Cerebellar cortex (tissue), 1 donor: ENCODE measurements at places on chromosomes 7 and 10.

- no peak for DNase-seq
Observed at GRCh38 chr7:101457001-101457750, 94.5 kb downstream of the COL26A1 start.

DNA sequence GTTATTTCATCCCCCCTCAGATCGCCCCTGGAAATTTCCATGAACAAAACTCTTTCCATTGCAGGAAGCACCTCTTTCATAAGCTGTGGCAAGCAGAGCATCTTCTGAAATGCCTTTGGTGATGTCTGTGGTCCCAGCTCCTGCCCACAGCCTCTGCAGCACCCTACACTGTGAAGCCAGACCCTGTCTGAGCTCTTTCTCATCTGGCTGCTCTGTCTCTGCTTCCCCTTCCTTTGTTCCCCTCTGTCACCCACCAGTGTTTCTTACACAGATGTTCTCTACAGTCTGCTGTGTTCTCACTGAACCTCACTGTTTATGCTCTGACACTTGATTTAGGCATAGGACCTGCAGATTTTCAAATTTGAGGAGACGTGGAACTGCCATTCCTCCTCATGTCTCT, 1.9 kb upstream of the TAS2R39 start:
- no peak for DNase-seq

DNA sequence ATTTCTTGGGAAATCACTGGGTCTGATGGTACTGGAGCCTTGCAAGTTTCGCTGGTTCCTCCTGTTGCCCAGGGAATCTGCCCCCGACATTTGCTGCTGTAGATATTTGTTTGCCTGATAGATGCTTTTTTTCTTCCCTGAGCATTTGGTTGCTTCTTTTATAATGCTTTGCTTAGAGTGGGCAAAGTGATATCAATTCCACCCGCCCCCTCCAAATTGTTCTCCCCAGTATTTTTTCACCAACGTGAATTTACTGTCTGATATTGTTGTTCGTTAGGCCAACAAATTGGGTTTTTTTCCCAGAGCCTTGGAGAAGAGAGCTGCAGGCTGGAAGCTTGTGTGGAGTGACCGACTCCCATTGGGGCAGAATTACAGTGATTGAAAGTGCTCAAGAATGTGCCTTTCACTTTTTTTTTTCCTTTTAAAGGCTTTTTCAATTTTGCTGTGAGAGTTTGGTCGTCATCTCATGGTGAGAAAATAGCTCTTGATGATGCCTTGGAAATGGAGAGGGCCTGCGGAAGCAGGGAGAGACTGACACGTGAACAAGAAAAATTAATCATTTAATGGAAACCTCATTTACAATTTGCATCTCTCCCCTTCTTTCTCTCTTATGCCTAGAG, 2.5 kb downstream of the GRK5 start:
- no peak for DNase-seq

- no peak for DNase-seq
Observed at GRCh38 chr7:113294750-113295149, 176.4 kb upstream of the SMIM30 start.

DNA sequence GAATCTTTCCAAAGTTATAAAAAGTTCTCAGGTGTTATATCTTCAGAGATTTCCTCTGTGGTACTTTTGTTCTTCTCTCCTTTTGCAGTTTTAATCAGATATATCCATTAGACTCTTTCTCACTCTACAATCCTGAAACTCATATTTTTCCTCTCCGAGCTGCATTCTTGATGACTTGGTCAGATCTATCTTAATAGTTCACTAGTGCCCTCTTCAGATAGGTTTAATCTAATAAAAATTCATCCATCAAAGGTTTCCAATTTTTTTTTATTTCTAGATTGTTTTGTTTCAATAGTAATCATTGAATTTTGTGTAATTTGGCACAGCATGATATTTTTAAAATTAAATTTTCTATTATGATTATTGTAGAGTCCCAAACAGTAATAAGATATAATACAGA, 21.8 kb upstream of the DGKB start:
- DNase-seq: no peak

DNA sequence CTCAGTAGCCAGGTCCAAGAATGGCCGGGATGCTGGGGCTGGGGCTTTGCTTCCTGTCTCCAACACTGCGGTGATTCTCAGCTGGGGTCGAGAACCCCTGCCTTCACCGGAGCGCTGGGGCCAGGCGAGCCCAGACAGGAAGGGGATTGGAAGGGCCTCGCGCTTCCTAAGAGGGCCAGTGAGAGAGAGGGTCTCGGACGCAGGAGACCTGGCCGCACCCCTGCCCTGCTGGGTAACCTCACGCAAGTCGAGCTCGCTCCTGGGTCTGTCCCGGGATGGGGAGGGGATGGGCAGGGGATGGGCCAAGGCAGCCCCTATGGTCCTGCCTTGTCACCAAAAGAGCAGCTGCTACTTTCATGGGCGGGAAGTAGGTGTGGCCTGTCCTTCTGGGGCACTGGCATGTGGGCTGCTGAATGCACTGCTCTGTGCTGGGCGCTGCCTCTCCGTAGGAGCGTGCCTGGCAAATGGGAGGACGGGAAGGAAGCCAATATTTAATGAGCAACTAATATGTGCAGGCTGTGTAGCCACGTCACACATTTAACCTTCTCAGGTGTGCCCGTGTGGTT, 20.0 kb downstream of the KCNK18 start:
- DNase-seq: no peak

GRCh38 chr7:39252916-39253315, 275.2 kb downstream of the POU6F2 start:
- DNase-seq: no peak

DNA sequence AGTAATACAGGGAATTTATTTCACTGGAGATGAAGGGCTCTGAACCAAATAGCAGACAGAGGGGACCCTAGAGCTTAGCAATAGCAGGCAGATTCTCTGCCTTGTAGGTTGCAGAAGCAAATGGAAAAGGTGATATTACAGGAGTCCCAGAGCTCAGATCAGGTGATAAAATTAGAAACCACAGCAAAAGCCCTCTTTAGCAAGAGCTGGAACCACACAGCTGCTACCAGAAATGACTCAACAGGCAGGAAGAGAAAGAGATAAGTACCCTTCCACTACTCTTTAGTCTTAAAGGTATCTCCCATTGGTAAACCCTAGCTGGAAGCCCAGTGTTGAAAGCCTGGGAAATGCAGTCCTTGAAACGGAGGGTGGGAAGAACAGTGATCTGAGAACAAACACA, 535.6 kb upstream of the GHITM start:
- DNase-seq: no peak

GRCh38 chr7:50262446-50262845, 42.1 kb upstream of the IKZF1 start:
- DNase-seq: no peak

- DNase-seq: no peak
Observed at GRCh38 chr7:143492799-143493739, 15.4 kb downstream of the TAS2R41 start.

- DNase-seq: no peak
Observed at GRCh38 chr7:124318721-124319450, 286.0 kb upstream of the TMEM229A start.

- DNase-seq: no peak
Observed at GRCh38 chr10:131910663-131911314, 10.0 kb downstream of the PPP2R2D start.

GRCh38 chr7:28955718-28956607, 2.2 kb downstream of the TRIL start:
- DNase-seq: no peak

DNA sequence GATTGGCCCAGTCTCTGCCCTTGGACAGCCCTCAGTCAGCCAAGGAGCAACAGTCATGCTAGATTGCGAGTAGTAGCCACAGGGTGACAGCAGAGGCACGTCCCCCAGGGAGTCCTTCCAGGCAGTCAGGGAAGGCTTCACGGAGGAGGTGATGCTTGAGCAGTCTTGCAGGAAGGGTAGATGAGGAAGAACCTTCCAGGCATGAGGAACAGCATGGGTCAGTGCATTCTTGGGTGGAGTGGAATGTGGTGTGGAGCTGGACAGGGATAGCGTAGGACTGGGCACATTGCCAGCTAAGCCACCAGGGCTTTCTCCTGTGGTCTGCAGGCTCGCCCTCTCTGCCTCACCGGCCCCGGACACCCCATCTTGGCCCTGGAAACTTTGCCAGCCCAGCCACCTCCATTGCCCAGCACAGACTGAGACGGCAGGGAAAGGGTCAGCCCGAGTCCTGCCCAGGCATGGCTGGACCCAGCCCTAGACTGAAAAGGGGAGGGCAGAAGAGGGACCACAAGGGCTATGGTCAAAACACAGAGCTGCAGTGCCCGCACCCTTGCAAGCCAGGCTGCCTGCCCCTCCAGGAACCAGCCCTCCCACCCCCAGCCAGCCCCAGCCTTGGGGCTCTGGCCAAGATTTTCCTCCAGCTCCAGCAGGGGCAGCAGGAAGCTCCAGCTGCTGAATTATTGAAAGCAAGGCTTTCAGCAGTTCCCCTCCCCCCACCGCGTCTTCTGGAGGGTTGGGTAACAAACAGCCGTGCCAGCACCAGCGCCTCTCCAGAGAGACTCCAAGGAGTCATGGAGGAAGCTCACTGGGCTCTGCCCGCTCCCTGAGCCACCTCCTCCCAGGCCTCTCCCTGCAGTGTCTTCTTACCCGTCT, 18.7 kb downstream of the SRRM3 start:
- DNase-seq: no peak

DNA sequence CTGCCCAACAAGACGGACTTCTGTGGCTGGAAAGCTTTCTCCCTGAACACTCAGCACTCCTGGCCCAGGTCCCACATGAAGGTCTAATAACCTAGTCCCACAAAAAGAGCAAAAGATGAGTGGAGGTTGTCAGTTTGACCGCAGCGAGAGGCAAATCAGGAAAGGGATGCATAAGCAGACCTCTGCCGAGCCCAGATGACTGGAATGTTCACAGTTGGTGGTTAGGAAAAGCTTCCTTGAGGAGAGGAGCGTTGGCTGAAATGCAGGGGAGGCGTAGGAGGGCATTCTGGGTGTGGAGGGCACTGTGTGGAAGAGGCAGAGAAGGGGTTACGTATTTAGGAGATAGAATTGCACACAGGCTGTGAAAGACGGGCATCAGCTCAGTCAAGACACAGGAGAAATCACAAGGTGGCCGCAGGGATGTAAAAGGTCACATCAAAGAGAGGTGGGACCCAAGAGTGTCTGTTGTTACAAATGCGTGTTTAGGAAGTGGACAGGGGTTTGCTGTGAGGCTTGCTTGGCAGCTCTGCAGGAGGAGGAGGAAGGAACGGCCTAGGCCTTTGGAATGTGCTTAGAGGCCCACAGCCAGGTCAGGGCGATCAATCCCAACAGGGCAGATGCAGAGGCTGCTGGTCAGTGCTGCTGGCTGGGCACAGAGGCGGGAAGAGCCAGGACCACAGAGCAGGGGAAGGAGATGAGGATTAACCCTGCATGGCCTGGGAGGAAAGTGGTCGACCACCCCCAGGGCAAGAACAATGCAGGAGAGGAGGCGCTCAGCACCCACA, 133.5 kb downstream of the VIPR2 start:
- DNase-seq: no peak

GRCh38 chr10:80266513-80266863, 23.0 kb downstream of the MAT1A start:
- no peak for DNase-seq

DNA sequence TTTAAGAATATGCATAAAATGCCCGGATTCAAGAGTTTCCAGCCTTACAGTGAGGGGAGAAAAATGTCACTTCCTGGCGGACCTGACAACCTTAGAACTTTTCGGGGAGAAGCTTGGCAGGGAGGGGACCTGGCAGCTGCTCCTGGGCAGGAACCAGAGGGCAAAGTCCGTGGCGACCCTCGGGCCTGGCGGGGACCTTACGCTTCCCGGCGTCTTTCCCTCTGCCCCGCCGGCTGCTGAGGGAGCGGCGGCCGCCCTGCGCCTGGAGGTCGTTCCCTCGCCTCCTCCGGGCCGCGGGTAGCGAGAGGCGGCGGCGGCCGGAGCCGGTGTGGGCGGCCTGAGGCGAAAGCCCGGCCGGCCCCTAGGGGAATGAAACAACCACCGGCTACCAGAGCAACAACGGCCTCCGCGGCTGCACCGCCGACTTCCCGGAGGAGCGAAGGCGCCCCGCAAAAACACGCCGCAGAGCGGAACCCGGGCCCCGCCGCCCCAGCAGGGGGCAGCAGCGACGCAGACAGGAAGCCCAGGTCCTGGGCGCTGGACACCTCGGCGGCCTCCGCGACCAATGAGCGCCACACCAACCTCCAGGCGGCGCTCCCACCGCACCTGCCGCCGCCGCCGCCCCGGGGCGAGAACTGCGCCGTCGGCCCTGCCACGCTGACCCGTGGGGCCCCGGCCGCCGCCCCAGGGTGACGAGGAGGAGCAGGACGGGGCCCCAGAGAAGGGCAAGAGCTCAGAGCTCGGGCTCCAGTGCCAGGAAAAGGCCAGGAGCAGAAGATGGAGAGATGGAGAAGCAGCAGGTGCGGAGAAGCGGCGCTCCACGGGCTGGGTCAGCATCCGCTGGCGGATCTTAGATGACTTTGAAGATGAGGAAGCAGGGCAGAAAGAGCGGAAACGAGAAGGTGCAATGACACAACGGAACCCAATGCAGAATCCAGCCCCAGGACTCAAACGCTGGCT, 10.5 kb upstream of the ACSM6 start:
- peak; percentile 63 for DNase-seq

DNA sequence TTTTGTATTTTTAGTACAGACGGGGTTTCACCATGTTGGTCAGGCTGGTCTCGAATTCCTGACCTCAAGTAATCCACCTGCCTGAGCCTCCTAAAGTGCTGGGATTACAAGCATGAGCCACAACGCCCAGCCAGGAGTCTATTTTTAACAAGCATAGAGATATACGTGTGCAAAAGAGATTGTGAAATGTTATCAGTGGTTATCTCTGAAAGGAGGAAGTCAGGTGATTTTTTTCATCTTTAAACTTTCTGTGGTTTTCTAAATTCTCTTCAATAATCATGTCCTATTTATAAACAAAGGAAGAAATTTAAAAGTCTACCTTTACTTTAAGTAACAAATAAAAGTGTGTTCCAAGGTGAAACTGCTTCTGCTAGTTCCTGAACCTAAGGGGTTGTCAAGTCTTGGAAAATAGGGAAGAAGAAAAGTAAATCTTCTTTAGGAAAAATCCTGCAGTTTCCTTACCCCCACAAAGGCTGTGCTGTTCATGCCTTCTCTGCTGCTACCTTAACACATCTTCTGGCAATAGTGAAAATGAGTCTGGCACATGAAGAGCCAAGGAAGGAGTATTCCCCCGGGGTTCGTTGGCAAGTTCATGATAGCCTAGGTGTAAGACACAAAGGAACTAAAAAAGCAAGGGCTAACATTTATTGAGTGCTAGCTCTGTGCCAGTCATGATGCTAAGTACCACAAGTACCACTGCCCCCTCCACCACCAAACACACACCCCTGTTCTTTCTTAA, 51.1 kb downstream of the CYP26A1 start:
- no peak for DNase-seq

GRCh38 chr10:103049237-103049636, 131.1 kb downstream of the CNNM2 start:
- DNase-seq: no peak

GRCh38 chr10:122078326-122078725, 89.4 kb downstream of the TACC2 start:
- DNase-seq: no peak
